ENCODE measurements at places on chromosomes 6 and 20.

GRCh38 chr6:42078386-42078785, 28.1 kb downstream of the TAF8 start:
- no peak for DNase-seq

- DNase-seq: no peak
These were observed 12.8 kb upstream of the EDN1 start for GRCh38 chr6:12277386-12277785.

DNA sequence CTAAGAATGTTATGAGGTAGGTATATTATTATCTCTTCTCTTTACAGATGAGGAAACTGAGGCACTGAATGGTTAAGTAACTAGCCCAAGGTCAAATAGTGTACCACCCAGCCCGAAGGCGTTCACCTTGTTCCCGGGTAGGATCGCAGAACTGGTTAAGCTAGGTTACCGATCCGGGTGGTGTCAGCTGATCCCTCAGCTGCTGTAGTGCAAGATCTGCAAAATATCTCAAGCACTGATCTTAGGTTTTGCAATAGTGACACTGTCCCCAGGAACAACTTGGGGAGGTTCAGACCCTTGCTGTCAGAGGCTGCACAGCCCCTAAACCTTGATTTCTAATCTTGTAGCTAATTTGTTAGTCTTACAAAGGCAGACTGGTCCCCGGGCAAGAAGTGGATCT, 28.1 kb downstream of the SLC52A3 start:
- DNase-seq: no peak

GRCh38 chr20:24665741-24666191, 196.3 kb downstream of the SYNDIG1 start:
- no peak for DNase-seq
